Muscle of back (tissue), 13 donors: ENCODE measurements at places on chromosomes 12 and 14.

DNA sequence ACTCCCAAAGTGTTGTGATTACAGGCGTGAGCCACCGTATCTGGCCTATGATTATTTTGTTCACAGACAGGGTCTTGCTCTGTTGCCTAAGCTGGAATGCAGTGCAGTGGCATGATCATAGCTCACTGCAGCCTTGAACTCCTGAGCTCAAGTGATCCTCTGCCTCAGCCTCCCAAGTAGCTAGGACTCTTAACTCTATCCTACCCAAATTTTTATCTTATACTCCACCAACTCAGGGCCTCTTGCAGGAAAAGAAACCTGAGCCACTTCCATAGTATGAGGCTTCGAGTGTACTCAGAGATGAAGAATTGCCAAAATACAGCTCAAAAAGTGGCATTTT is 828 bp downstream of the MMAB start:
- no peak for DNase-seq

DNA sequence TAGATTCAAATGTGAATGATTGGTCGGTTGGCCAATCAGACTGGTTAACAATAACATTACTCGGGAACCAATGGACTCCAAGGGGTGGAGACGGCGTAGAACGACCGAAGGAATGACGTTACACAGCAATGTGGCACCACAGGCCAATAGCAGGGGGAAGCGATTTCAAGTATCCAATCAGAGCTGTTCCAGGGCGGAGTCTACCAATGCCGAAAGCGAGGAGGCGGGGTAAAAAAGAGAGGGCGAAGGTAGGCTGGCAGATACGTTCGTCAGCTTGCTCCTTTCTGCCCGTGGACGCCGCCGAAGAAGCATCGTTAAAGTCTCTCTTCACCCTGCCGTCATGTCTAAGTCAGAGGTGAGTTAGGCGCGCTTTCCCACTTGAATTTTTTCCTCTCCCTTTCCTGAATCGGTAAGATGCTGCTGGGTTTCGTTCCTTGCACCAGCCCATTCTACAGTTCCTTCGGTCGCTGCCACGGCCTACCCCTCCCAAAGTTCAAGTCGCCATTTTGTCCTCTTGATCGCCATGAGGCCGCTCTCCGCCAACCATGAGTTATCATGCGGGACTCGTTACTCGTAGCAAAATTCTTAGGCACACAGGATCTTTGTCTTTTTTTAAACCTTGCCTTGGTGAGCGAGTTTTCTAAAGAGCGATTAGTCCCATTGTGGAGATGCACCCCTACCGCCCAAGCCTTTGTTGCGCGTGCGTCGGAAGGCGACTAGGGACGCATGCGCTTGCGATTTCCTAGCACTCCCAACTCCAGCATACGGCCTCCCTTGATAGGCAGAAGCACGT is at the start of gene HNRNPA1:
HNRNPA1 (plus strand) TSS at position 259 of the 793 bp plus-strand sequence; CDS start at position 341, 82 bp downstream.
- DNase-seq: peak; percentile 99

DNA sequence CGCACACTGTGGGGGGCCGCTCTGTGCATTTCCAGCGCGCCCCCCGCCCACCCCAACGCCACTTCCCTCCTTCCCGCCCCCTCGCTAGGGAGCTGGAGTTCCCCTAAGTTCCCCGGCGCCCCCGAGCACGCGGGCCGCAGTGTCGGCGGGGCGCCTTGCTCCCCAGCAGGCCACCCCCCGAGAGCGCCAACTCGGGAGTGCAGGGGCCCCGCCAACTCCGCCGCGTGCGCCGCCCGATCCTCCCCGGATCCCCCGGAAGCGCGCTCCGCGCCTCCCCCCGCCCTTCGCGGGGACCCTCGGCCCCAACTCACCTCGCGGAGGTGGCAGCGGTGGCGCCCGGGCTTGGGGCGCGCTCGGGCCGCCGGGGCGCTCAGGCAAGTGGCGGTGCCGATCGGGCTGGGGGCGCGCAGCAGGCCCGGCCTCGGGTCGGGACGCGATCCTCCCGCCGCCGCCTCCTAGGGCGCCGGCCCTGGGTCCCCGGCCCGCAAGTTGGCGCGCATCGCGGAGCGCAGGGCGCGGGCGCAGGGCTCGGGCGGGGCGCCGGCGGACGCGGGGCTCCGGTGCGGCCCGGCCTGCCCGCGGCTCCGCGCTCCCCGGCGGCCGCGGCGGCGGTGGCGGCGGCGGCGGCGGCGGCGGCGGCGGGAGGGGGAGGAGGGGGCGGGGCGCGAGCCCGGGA is at the start of gene NCOR2:
NCOR2 (minus strand) TSS at position 616 of the 676 bp plus-strand sequence. CDS start 72,361 bp downstream, outside the sequence.
- DNase-seq: no peak

DNA sequence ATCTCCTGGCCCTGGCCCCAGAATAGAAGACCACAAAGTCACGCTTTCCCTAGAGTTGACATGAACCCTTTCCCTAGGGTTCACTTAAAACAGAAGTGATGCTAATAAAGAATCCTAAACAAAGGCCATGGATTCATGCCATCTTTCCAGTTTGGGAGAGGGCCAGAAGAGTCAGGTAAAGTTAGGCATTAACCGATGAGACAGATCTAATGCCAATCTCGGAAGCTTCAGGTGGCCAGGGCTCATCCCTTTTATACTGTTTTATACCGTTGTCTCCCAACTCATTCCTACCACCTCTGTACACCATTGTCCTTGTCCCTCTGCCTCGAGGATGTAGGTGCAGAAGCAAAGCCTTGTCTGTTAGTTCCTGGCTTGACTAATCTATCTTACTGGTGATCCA is 22.8 kb upstream of the ACTR10 start:
- DNase-seq: no peak

DNA sequence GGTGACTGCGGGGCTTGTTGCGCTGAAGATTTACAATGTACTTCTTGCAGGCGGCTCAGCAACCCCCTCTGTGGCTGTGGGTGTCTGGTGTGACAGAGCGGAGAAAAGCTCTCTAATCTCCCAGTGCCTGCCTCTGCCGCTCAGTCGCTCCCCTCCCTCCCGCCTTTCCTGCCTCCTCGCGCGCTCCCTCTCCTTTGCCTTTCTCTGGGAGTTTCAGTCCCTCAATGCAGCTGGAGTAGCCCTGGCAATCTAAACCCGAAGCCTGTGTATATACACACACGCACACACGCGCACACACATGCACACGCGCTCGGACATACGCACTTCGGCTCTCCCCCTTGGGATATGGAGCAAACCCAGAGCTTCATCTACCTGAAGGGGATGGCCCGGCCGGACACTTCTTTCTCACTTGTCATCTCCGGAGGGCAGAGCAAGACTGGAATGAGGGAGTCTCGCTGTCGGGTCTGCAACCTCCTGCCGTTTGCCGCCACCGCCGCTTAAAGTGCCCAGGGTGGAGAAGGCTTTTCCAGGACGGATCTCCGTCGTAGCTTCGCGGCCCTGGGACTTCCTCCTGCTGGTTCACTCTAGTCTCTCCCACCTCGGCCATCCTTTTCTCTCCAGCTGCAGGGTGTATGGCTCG is 599 bp upstream of the TRHDE start:
- DNase-seq: peak; percentile 35

DNA sequence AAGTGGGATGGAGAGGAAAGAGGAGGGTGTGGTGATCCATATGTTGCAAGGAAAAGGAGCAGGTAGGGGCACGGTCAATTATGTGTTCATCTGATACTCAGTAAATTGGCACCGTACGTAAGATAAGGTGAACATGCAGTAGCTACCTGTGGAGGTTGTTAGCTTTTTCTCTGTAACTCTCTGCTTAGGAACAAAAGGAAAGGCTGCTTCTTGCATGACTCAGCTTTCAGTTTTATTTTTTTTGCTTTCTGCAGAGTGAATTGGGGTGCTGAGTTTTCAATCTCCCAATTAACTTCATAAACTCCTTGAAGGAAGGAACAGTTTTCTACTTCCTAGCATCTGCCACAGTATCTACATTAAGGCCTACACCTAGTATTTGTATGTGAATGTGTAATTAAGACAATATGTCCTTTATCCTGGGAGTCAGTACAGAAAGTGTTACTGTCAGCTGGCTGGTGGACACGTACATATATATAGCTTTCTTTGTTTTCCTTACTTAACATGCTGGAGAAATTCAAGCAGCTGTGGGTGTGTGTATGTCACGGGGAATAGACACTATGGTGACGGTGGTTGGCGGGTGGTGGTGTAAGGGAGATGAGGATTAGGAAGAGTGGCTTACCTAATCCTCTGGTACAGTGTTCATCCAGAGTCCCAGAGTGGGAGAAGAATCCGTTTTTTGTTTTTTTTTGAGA is 40.1 kb upstream of the WNK1 start:
- no peak for DNase-seq

DNA sequence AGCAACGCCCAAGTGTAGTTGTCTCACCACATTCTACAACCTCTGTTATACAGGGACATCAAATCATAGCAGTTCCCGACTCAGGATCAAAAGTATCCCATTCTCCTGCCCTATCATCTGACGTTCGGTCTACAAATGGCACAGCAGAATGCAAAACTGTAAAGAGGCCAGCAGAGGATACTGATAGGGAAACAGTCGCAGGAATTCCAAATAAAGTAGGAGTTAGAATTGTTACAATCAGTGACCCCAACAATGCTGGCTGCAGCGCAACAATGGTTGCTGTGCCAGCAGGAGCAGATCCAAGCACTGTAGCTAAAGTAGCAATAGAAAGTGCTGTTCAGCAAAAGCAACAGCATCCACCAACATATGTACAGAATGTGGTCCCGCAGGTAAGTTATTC is 123.0 kb downstream of the ARID2 start:
- DNase-seq: peak; percentile 41

- DNase-seq: no peak
These were observed 13.5 kb downstream of the ZNF664 start for GRCh38 chr12:123986374-123986965.

GRCh38 chr12:48331399-48331798 is 19.3 kb downstream of the ZNF641 start:
- no peak for DNase-seq

- no peak for DNase-seq
These were observed 266.8 kb upstream of the CLEC14A start for GRCh38 chr14:38522724-38523123.

DNA sequence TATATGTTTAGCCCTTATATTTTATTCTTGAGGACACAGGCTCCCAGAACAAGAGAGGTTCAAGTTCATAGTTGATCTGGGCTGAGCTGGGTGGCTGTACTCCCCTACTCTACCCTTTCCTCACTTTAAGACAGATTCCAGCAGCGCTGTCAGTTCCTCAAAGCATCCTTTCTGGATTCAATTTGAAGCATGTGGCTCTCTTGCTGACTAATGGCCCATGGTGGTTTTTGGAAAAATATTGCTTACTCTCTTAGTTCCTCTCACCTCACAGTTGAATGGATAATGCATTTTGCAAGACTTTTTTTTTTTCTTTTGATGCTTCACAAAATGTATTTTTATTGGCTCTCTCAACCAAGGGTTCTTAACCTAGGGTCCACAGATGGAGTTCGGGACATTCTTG is 4.1 kb downstream of the PELI2 start:
- no peak for DNase-seq

DNA sequence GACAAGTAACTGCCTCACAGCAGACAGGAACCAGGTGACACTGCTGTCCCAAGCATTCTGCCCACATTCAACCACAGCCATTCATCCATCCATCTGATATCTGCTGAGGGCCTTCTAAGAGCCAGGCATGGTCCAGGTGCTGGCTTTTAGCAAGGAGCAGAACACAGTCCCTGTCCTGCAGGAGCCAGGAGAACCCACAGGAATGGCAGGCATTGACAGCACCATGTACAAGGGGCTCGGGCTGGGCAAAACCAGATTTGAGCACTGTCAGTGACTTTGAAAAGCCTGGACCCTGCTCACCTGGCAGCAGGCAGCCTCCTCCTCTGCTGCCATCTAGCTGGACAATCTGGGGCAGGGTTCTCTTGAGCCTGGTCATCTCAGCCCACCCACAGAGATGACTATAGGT is 137.0 kb downstream of the ZFP36L1 start:
- no peak for DNase-seq

GRCh38 chr14:41362139-41362538 is 244.5 kb upstream of the LRFN5 start:
- DNase-seq: no peak

GRCh38 chr12:106854723-106855122 is 80.2 kb downstream of the RIC8B start:
- no peak for DNase-seq

DNA sequence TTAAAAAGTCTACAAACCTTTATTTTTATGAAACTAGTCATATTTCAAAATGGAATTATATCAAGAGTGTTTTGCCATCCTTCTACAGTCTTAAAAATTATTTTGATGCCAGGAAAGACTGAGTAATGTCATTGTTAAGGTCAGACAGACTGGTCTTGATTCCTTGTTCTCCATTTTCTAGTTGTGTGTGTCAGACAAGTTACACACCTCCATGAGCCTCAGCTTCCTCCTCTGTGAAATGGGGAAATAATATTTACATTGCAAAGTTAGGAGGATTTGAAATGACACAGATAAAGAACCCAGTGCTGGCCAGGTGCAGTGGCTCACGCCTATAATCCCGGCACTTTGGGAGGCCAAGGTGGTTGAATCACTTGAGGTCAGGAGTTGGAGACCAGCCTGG is 47.4 kb upstream of the ELK3 start:
- no peak for DNase-seq

- no peak for DNase-seq
These were observed 553.0 kb downstream of the SLC16A7 start for GRCh38 chr12:60148831-60149230.

DNA sequence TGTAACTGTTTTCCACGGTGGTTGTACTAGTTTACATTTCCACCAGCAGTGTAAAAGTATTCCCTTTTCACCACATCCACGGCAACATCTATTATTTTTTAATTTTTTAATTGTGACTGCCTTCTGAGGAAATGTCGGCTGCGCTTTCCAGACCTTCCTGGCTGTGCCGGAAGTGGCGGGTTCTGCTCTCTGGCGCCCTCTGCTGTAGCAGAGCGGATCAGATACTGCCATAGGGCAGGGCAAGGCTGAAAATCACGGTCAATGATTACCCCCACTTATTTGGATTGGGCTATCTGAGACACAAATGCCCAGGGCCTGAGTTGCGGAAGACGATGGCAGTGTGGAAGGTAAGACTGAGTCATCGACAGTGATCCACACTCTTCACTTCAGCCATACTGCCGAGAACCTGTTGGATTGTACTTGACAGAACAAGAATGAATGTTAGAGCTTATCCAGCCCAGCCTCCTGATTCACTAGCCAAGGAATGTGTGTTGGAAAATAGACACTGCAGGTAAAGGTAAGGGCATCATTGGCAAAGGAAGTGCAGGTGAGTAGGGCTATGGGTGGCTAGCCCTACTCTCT is 124.2 kb downstream of the NTF3 start:
- DNase-seq: no peak
